Mesenteric fat pad (tissue), 1 donor: ENCODE measurements at places on chromosomes 2 and 18.

DNA sequence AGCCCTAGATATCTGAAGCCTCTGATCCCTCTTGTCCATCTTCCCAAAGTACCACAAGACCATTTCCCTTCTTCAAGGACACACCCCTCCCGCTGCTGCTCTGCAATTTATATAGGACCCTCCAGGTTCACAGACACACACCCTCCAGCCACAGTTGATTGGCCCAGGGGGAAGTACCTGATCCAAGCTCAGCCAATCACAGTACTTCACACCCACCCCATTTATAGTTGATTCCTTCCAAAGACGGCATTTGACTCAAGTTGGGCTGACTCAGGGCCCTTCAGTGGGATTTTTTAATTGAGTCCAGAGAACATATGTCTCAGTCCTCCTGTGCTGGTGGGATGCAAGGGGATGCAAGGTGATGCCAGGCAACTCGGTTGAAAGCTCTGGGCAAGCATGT is 59.2 kb downstream of the GYPC start:
- no peak for DNase-seq

DNA sequence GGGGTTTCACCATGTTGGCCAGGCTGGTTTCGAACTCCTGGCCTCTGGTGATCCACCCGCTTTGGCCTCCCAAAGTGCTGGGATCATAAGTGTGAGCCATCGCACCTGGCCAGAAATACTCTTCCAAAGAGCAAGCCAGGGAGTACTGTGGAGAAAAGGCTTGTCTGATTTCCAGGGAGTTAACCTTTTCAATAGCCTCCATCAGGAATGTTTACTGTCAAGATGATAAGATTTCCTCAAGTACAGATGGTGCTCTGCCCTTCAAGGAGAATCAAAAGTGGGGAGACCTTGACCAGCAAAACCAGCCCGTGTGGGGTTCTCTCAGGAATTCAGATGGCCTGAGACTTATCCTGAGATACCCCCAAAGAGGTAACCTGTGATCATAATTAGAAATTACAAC is 237.2 kb downstream of the PRKCE start:
- no peak for DNase-seq

GRCh38 chr2:61065714-61066709 is at the start of gene SANBR:
Gene SANBR, plus strand, starts transcription at chr2:61065871. Its CDS starts 4,480 bp downstream, at chr2:61070351.
- DNase-seq: peak; percentile 95

DNA sequence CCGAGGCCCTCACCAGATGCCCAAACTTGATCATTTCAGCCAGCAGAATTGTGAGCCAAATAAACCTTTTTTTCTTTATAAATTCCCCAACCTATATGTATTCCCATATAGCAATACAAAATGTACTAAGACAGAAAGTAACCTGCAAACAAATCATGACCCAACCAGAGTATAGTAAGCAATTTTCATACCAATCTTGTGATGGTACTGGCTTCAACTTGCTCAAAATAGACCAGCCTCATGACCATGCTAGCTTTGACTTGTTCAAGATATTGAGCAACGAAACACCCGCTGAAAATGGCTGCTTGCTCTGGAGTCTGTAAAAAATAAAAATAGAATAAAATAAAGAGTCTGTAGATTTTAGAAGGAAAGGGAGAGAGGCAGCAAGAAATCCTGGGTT is 97.6 kb downstream of the C1D start:
- no peak for DNase-seq

- no peak for DNase-seq
Measured at GRCh38 chr2:203987959-203988358, 51.4 kb downstream of the ICOS start.

DNA sequence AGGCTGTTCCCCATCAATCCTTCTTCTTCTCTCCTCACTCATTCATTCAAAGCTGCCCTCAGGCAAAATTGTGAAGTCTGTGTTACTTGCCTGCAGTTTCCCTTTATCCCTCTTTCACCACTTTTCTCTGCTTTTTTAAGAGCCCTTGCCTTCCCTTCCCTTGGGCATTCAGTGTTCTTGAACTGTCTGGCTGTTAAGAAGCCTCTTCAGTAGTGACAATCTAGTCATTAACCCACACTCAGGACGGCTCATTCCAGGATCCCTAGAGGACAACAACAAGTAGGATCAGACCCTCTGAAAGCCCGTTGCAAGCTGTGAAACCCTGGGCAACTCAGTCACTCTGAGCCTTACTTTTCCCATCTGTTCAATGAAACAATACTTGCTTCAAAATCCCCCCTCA is 615.7 kb downstream of the EPHA4 start:
- DNase-seq: no peak

GRCh38 chr2:127084611-127085316 is 22.2 kb downstream of the BIN1 start:
- DNase-seq: no peak

DNA sequence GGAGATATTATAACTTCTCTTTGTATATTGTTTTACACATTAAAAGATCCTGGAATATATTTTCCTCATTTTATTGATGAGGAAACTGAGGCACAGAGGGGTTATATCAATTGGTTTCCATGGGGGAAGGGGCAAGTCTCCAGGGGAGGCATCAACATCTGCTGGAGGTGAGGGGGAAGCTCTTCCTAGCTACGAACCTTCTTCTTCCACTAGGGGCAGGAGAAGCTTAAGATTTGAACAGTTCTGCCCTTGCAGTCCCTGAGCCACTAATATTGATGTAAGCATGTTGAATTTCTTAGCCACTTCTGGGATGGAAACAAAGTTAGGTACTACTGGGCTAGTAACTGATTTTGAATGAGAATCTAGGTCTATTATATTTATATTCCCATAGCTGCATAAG is 140.1 kb upstream of the AQP4 start:
- no peak for DNase-seq
